Activated T-helper 1 cell treated with anti-CD3 and anti-CD28 coated beads, Interleukin-12 subunit alpha, Interleukin-12 subunit beta, Interleukin-2, Interleukin-4 antibody, amounts not matched to agents 30 ng/mL and 10 ng/mL and 1 ng/mL, durations not matched to agents 14 hours and 24 hours and 36 hours (primary cell): ENCODE measurements at places on chromosomes 3 and 15.

- DNase-seq, result no peak
Observed at GRCh38 chr15:43135351-43135750, 2.0 kb downstream of the TMEM62 start.

DNA sequence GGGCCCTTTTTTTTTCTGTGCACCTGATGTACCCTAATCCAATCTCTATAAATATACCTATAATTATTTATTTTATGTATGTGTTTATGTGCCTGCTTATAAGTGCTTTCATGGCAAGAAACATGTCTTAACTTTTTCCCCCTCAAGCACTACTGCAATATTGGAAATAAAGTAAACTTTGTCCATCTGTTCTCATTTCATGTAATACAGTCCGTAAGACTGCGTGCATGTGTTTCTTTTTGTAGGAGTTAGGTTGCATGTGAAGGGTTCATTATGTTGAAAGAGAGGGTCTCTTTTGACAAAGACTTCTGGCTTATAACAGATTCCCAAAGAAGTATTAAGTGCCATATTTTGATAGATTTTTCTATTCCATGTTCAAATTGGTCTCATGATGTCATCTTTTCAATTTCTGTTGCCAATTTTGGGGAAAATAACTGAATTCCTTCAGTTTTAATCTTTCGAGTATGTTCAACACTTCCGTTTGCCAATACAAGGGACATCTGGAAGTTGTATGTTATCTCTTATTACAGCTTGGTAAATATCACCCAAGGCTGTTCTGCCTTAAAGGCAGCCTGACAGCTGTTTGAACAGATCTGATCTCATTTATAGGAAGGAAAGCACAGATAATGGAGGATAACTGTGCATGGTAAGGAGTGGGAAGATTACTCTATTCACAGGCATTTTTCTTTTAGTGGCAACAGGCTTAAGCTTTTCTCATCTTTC, 273.1 kb upstream of the SGO1 start:
- no peak for DNase-seq

DNA sequence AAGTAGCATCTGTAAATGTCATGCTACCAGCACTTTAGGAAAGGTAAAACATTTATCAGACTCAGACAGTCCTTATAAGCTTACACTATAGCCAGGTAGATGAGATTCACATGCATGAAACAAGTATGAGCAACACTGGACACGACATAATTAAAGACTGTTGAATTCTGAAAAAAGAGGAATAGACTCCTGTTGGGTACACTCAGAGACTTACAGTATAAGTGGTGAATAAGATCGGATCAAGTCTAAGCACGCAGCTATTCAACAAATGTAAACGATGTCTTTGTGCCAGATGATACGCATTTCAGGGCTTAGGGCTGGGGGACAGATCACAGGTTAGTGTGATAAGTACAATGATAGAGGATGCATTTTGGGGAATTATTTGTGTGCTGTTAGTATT, 43.2 kb upstream of the SPPL2A start:
- DNase-seq, result no peak

GRCh38 chr3:38031022-38031994, 1.9 kb upstream of the PLCD1 start:
- DNase-seq, result no peak

DNA sequence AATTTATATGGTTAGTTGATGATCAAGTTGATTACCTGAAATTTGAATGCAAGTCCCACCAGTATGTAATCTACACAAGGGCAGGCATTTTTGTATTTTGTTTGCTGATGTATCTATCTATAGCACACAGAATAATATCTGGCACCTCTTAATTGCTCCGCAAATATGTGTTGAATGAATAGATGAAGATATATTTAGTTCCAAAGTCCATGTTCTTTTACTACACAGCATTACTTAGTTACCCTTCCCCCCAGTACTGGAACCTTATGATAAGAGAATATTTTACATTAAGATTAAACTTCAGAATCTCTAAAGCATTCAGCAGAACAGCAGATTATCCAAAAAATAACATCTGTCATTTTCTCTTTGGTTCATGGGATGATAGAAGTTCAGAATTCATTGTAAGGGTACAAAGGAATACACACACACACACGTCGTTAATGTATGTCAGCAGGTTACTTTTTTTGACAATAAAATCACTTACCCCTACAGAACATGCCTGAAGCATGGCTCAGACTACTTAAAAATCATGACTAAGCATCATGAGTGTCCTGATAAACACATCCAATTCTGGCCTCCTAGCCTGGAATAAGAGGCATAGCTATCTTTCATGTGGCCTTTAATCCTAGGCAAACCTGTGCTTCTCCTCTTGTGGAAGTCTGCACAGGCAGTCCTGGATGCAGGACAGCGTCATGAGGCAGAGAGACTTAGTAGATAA, 148.9 kb upstream of the TBC1D5 start:
- DNase-seq, result no peak
